Stimulated activated CD8-positive, alpha-beta memory T cell treated with anti-CD3 and anti-CD28 coated beads, Interleukin-15, amount 100 ng/mL, for 48 hours (primary cell): ENCODE measurements at places on chromosomes 2 and 18.

- no peak for DNase-seq
Measured at GRCh38 chr2:58702302-58702885, 461.3 kb upstream of the FANCL start.

- DNase-seq, result no peak
Measured at GRCh38 chr18:37563931-37564392, 1.6 kb downstream of the CELF4 start.

GRCh38 chr2:238239543-238239862 is 335 bp downstream of the HES6 start:
- DNase-seq, result no peak

GRCh38 chr2:215548714-215549113 is 112.8 kb upstream of the FN1 start:
- no peak for DNase-seq
